ENCODE measurements at places on chromosomes 7 and 10.

DNA sequence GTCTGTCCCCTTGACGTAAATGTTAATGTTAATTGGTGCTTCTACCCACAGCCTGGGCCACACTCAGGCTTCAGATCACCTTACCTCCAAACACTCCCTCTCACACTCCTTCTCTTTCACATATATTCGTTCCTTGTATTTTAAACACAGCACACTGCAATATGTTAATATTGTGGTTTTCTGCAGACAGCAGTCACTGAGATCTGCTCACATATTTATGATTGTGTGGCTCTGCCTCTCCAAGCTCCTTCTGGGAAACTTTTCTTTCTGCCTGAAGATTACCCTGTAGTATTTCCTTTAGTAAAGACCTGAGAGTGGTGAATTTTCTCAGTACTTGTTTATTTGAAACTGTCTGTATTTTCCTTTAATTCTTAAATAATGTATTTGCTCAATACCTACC is 104.7 kb downstream of the VWC2 start:
- no peak for DNase-seq

- DNase-seq = no peak
These were observed 23.6 kb downstream of the SLC35B4 start for GRCh38 chr7:134293002-134293740.

GRCh38 chr10:92891885-92892690 is 43.8 kb downstream of the EXOC6 start:
- no peak for DNase-seq

- DNase-seq = no peak
These were observed 294.4 kb upstream of the MYO3A start for GRCh38 chr10:25639646-25640045.

DNA sequence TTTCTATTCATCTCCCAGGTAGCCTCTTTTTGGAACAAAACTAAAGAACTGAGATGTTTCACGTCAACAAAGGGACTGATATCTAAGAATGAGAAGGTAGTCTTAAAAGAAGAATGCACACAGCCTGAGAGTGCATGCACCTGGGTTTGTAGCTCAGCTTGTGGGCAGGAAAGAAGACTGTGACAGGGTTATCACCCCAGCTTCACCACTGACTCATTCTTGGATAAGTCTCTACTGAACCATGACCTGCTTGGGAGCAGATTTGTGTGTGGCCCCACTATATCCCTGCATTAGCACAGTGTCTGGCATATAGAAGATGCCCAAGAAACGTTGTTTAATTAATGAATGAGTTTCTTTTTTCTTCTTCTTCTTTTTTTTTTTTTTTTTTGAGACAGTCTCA is 187.5 kb downstream of the GPAM start:
- DNase-seq = no peak

DNA sequence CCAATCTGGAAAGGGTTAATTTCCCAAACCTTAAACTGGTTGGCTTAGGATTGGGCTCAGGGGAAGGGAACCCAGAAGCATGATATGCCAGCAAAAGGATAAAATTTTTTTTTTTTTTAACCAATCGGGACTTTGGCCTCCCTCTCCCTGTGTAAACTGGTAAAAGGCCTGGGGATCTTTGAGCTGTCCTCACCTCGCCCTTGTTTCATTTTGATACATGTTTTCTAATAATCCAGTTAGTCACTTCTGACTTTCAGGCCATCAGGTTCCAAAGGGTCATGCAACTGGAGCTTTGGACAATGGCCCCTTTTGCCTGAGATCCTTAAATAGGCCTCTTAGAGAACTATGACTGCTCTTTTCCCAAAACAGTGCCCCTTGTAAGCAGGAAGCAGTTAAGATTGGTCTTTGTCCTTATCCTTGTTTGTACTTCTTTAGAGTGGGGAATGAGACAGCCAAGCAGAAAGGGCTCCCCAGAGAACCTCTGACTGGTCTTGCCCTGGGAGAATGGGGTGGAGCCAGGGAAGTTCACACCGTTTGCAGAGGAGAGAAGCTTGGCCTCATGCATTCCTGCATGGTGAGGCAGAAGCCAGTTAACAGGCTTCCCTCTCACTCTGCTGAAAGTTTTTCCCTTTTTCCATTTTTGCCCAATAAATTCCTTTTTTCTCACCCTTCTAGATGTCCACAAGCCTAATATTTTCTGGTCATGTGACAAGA is 424.2 kb upstream of the CNTNAP2 start:
- no peak for DNase-seq

- no peak for DNase-seq
These were observed 121.1 kb downstream of the MALRD1 start for GRCh38 chr10:19169684-19170083.

GRCh38 chr10:65945061-65945460 is 980.8 kb upstream of the LRRTM3 start:
- DNase-seq = no peak

GRCh38 chr10:64571056-64571455 is 1049.9 kb downstream of the REEP3 start:
- no peak for DNase-seq

- DNase-seq = no peak
These were observed 58.8 kb downstream of the SHOC2 start for GRCh38 chr10:110978204-110978603.

GRCh38 chr10:131833013-131833412 is 67.8 kb upstream of the PPP2R2D start:
- no peak for DNase-seq

DNA sequence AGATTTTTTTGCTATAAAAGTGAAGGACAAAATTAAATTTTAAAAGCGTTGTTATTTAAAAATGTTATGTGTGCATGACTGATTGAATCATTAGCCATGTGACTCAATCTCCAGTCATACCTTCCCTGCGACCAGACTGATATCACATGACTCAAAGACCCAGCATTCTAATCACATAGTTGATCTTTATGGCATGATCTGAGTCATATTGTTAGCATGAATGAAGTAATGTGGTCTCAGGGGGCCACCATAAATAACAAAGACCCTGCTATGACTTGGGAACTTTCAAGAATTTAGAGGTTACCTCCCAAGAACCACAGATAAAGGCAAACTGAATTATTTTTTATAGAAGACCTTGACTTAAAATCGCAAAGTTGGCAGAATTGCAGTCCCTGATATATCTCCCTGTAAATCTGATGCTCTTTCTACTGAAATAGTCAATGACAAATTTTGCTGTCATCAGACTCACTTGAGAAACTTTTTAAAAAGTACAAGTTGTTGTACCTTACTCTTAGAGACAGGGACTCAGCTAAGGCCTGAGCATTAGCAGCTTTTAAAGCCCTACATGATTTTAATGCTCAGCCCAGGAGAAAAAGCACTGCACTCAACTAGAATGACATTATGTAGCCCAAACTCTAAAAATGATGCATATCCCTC is 717.3 kb downstream of the XPNPEP1 start:
- DNase-seq = no peak

- no peak for DNase-seq
These were observed 32.9 kb downstream of the HTRA1 start for GRCh38 chr10:122494173-122494820.

DNA sequence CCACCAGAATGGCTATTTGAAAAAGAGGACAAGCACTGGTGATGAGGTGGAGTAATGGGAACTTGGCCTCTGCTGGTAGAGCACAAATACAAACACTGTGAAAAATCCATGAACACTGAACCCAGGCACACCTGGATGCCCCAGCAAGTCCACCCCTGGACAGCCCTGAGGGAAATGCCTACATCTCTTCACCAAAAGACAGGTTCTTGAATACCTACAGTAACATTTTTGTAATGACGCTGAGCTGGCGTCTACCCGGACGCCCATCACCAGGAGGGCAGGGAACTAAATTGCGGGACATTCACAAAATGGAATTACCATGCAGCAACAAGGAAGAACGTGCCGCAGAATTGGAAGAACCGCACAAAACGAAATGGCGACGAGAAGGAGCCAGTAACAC is 70.5 kb downstream of the GNA12 start:
- DNase-seq = no peak

- no peak for DNase-seq
These were observed 372.4 kb upstream of the VWC2 start for GRCh38 chr7:49400891-49401550.

DNA sequence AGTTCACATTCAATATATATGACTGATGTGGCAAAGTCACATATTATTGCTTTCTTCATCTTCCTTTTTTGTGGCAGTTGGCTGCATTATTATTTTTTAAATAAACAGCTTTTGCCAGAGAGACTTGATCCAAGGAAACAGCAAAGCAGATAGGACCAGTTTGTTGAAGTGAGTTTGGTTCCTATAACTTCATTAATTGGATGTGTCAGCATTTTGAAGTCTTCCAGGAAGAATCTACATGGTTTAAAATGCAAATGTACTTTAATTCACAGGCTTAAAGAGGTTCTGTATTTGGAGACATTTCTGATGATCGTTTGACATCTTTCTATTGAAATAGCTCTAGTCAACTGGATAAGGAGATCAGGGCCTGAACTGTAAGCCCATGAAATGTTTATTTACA is 13.2 kb downstream of the UBE2D1 start:
- no peak for DNase-seq

GRCh38 chr10:130656187-130656575 is 520.0 kb downstream of the GLRX3 start:
- no peak for DNase-seq

DNA sequence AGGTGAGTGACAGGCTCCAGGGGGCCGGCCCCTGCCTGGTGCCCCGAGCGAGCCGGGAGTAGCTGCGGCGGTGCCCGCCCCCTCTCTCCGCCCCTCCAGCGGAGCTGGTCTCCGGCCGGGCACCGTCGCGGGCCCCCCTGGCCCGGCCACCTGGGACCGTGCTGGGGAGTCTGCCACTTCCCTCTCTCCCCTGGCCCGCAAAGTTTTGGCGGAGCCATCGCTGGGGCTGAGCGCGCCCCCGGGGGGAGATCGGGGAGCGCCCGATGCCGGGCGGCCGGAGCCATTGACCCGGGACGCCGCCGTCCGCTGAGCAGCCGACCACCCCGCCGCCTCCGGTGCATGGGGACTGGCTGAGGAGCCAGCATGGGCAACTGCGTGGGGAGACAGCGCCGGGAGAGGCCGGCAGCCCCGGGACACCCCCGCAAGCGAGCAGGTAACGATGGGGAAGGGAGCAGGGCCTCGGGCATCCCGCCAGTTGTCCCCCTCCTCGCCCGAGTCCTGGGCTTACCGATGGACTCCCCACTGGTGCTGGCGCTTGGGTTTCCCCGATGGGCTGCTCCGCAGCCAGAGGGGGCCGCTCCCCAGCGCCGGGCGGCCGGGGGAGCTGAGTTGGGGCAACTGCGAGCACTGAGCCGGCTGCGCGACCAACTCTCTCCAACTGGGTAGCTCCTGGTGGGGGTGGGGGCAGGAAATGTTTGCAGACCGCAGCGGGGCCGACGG is at the start of gene UBTD1:
Gene UBTD1, plus strand, starts transcription at position 84 of the 720 bp plus-strand sequence. Its CDS starts 280 bp downstream, at position 364.
- peak; percentile 68 for DNase-seq

DNA sequence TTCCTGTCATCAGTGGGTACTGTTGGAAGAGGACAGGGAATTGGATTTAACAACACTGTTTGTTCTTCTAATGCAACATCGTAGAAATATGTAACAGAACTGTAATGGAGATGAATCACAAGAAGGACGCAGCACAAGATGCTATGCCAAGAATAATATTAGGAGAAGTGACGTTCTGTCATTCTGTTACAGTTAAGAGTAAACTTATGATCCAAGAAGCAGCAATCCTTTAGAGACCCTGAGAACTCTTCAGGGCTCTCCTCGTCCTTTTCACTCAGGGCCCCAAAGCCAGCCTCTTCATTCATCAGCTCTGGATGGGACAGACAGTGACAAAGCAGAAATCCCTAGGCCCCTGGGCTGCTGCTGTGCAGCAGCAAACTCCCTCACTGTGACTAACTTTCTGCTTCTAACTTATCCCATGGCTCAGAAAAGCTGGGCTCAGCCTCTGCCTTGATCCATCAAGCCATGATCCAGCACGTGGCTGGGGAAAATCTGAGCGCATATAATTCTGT is 8.7 kb upstream of the IL6 start:
- DNase-seq = no peak

Data from C1 segment of cervical spinal cord (tissue), 14 donors.